ENCODE measurements at places on chromosomes 2 and 18.

DNA sequence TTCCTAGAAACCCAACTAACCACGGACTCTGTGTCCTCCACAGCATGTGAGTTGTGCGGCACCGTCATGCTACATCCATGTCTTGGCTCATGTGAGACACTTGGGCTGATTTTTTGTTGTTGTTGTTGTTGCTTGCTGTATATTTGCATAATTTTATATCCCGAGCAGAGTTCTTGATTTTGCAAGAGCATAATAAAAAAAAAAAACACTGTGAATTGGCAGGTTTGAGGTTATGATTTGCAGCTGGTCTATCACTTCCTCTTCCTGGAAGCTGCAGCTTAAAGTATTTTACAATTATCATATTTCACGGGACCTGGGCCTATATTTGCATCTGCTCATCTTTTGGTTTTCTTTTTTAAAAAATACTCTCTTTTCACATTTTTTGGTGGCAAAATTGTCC lies 142.3 kb upstream of the NRP2 start:
- no peak for DNase-seq

DNA sequence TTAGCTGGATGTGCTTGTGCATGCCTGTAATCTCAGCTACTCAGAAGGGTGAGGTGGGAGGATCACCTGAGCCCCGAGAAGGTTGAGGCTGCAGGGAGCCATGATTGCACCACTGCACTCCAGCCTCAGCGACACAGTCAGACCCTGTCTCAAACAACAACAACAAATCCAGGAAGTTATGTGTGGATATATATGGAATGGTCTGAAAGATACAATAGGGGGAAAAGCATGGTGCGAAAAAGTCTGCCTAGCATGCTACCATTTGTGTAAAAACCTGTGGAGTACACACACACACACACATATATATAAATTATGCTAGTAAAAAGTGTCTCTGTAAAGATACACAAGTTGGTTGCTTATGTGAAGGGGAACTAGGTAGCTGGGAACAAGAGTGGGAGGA lies 6.9 kb upstream of the HOXD1 start:
- DNase-seq: no peak

- DNase-seq: no peak
These were observed 41.5 kb upstream of the CYRIA start for GRCh38 chr2:16707014-16707623.

DNA sequence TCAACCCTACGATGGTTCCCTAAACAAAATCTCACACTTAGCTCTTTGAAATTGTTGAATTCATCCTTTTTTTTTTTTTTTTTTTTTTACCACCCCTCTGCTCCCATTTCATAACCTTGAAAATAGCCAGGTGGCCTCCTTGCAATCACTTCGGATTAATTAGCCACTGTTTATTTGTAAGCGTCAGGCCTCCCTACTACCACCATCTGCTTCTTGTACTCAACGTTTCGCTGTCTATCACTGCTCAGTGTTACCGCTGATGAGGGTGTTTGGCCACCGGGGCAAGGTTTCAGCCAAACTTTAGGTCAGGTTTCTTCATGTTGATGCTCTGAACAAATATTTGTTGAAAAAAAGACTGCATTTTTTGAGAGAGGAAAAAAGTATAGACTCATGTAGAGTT lies 183.2 kb downstream of the EPHA4 start:
- DNase-seq: no peak

DNA sequence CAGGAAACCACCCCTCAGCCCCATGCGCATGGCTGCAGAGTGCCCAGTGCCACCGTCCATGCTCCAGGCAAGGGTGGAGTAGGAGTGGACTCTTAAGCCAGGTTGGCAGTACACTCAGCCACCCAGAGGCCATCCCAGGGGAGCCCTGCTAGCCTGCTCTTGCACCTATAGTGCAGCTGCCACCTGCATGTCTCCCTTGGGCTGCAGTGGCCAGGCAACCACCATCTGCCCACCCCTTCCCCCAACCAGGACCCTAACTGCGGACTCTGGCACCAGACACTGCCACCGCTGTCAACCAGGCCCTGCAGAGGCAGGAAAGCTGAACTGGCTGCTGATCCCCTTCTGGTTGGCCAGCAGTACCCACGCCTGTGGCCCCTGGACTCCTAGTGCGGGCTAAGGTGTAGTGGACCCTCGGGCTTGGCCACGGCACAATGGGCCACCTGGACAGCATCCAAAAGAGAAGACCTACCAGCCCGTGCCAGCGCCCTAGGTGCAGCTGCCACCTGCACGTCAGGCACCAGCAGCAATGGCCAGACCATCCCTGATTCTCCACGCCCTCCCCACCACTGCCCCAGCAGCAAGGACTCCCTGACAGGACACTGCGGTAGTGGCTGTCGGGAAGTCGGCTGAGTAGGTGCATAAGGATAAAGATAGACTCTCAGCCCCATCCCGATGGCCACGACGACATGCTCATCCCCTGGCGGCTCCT lies 72.8 kb downstream of the RPIA start:
- DNase-seq: no peak

- DNase-seq: peak; percentile 57
These were observed 28.9 kb downstream of the IL1R2 start for GRCh38 chr2:102020596-102021170.

DNA sequence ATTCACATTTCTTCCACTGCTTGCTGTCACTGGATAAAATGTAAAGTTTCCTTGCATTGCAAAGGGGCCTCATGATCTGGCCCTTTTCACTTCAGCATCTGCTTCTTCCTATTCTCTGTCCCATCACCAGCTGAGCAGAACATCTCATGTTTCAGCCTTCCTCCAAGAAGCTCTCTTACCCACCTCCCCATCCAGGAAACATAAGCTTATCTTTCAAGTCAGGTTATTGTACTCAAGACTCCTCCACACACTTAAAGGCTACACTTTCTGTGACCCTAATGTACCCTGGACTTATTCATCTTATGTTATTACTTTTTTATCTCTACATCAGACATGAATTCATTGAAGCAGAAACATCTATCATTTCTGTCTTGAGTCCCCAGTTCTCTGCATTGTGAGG lies 230.5 kb downstream of the PMAIP1 start:
- no peak for DNase-seq

- DNase-seq: no peak
These were observed at the start of gene EMILIN2 for GRCh38 chr18:2846636-2847316. EMILIN2 (plus strand) TSS chr18:2847006; CDS start chr18:2847189, 183 bp downstream.

DNA sequence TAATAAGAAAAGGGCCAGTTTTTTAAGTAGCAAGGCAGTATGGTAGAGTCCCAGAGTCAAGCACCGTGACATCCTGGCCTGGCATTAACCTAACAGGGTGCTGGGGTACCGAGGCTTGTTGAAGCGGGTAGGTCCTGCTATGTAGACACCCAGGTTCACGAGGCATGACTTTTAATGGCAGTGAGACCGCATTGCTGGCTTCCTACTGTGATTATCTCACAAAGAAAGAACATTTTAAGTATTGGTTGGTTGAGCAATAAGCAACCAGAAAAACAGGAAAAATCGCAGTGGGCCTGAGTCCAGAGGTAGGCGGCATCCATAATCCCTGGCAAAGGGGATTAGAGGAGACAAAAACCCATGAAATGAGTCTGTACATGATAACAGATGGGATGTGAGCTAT lies 927.9 kb upstream of the ACVR2A start:
- DNase-seq: no peak

DNA sequence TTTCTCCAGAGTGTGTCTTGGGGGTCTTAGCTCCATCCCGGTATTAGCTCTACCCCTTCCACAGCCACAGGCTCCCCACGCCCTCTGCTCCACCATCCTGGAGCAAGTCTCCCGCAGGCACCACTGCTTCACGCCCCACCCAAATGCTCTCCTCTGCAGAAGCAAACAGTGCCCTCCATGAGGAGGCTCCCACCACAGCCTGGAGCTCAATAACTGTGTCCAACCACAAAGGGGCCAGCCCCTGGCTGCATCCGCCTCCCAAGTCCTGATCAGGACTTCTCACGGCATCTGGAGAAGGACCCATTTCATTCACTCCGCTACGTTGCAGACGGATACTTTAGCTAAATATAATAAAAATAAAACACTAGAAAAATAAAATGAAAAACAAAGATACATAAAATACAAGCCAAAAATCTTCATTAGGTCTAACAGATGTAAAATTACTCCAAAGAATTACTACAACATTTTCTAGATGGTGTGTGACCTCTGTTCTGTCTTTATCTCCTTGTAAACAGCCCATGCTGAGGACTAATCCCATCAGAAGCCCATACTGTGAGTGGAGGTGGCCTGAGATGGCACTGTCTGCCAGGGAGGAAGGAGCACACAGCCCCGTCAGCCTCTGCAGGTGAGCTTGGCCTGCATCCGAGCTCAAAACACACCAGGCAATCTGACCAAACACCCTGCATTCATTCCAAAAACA lies 210.8 kb upstream of the RAB6C start:
- DNase-seq: no peak

DNA sequence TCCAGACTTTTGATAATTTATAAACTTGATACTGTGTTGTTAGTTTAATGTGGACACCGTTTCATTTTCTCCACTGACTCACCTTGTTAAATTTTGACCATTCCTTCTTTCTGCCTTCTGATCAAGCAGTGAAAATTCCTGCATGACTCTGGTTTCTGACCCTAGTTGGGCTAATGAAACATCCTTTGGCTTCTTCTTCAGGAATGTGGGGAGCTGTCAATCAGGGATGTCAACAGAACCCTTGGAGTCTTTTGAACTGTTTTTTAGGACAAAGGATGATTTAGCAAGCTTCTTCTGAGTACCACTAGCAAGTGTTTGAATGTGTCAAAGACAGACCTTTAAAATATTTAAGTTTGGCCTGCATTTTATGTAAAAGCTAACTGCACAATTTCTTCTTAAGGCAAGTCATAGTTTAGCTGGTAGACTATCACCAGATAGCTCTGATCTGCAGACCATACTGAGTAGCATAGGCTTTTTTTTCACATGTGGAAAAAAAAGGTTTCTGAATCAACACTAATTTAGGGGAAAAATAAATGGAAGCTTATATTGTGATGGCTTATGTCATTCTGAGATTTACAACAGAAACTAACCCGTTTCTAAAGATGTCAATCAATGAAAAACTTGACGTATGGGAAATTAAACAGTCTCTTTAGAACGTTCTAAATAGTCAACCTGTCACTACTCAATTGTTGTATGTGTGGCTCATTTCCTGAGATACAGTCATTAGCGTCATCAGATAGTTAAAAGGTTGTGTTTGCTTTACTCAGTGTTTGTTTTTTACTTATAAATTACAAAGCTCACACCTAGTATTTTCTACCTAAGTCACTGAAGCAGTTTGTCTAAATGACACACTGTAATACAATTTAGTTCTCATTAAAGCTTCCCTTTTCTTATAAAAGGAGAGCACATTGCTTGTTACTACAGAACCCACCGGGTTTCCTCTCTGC lies 311.4 kb downstream of the PTPRM start:
- DNase-seq: no peak

DNA sequence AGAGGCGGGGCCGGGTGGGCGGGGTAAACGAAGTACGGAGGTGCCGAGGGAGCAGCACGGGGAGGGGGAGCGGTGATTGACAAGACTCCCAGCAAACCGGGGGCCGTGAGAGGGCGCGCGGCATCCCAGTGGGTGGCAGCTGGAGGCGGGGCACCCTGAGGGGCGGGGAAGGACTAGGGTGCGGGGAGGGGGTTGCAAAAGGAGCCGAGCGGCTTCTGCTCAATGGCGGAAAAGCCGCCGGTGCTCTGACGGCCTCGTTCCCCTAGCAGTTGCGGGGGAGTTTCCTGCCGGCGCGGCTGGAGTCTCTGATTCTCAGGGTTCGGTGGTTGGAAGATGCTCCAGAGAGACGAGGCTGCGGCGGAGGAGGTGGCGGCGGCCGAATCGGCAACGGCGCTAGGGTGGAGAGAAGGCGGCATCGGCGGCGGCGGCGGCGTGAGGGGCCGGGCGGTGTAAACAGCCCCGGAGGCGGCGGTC lies at the start of gene PPM1B:
Gene PPM1B (plus strand): TSS at position 195 of the 474 bp plus-strand sequence. CDS start 32,325 bp downstream, outside the sequence.
- peak; percentile 97 for DNase-seq

DNA sequence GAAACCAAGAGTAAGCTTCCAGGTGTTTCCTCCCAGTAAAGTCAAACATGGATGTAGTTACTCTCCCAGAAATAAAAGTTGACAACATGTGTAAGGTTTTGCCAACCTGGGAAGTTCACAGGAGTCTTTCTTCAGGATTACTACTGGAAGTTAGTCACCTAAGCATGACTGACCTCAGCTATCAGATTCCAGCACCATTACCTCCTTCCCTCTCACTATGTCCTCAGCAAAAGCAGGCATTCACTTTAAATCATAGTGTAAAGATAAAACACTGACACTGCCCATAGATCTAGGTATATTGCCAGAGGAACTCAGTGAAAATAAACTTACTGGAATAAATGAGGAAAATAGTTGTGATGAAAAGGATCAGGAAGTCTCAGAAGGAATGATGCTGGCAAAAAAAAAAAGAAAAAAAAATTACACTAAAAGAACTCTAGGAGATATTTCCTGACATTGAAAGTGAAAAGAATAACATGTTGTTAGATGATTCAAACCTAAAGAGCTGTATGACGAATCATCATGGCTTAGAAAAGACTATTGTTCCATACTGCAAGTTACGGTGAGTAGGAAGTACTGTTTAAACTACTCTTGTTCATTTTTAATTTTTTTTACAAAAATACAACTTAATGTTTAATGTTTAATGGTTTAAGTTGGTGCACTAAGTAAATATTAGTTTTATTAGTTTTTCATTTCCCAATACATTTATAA lies 484.5 kb upstream of the ZNF804A start:
- DNase-seq: no peak

DNA sequence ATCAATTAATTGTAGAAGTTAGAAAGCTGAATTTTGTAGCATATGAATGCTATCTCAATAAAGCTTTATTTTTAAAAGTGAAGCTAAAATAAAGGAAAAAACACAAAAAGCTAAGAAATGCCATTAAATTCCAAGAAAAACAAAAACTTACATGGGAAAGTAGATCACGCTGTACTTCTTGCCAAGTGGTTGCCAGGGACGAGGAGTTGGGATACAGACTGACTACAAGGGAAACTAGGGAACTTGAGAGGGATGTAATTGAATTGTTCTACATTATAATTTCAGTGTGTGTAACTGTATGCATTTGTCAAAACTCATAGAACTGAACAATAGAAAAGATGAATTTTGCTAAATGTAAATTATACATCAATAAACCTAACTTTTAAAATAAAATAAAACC lies 108.1 kb downstream of the DYM start:
- DNase-seq: no peak

DNA sequence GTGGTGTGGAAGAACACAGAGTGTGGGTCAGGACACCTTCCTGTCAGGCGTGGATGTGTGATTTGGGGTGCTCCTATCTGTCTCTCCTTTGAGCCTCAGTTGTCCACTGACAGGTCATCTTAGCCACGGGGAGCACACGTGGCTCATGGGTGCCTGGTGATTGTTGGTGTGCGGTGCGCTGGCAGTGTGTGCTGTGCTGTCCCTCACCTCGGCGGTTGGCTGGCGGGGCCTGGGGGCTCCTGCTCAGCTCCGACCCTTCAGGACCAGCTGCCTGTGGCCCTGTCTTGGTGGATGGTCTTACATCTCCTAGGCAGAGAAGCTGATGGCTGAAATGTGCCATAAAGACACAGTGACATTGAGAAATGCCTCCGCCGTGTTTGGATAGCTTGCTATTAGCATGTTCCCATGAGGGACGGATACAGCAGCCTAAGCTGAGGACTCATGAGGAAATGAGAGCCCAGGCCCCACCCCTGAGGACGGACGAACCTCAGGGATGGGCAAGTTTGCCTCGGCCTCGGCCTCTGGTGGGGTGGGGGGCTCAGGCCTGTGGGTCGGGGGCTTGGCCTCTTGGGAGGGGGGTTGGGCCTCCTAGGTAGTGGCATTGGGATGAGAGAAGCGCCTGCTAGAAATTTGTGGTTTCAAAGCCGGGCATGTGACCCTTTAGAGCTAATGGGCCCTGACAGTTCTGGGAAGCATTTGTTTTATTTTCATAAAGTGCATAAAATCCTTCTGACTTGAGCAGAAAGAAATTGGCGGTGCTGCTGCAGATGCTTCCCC lies 20.3 kb upstream of the ASB1 start:
- no peak for DNase-seq
